Urinary bladder (tissue), 4 donors: ENCODE measurements at places on chromosomes 11 and 22.

DNA sequence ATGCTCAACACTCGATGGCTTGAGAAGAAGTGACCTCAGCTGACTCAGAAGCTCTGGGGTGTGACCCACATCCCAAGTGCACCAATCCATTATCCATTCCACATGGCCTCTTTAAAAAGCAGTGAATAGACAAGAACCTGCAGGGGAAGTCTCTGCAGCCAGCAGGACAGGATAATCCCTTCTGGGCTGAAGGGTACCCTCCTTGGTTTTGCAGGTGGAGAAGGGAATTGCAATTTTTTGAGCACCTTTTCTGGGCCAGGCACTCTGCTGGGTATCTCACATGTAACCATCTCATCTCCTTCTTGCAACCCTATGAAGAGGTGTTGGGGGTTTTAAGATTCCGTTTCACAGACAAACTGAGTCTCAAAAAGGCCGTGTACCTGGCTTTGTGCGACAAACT lies 76.6 kb downstream of the MYO18B start:
- no peak for DNase-seq

- no peak for DNase-seq
Observed at GRCh38 chr11:2375964-2376551, 1.1 kb upstream of the CD81 start.

- no peak for DNase-seq
Observed at GRCh38 chr11:7672276-7672959, 882 bp downstream of the CYB5R2 start.

DNA sequence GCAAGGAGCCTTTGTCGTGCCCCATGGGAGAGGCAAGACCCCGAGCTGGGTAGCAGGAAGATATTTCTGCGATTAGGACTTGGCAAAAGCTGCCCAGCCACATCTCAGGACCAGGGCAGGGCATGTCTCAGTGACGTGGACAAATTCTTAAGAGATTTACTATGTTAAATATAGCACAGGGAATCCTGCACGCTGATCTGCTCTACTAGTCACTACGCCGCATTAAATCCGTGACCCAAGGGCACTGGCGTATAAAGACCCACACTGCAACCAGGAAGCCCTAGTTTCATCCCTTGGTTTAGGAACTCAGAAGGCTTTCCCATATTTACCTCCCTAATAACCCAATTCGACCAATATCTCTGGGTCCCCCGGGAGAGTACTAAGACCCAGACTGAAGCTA lies 35.1 kb downstream of the AP1B1 start:
- DNase-seq: no peak

- no peak for DNase-seq
Observed at GRCh38 chr11:72119198-72119597, 6.7 kb upstream of the ANAPC15 start.

DNA sequence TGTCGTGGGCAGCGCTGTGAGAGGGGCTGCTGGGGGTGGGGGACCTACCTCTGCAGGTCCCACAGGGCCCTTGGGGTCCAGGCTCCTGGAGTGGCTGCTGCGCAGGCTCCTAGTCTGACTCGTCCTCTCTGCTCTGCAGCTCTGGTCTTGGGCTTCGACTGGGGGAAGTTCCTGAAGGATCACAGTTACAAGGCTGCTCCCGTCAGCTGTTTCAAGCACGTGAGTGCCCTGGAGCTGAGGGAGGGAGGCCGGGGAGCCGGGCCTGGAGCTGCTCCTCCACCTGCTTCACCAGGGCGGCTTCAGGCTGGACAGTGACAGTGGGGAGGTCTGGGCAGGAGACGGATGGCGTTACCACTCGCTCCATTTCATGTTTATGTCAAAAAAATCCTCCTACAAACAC lies 11.9 kb downstream of the L3MBTL2 start:
- no peak for DNase-seq

GRCh38 chr11:132848336-132848735 lies 684.0 kb downstream of the OPCML start:
- no peak for DNase-seq

DNA sequence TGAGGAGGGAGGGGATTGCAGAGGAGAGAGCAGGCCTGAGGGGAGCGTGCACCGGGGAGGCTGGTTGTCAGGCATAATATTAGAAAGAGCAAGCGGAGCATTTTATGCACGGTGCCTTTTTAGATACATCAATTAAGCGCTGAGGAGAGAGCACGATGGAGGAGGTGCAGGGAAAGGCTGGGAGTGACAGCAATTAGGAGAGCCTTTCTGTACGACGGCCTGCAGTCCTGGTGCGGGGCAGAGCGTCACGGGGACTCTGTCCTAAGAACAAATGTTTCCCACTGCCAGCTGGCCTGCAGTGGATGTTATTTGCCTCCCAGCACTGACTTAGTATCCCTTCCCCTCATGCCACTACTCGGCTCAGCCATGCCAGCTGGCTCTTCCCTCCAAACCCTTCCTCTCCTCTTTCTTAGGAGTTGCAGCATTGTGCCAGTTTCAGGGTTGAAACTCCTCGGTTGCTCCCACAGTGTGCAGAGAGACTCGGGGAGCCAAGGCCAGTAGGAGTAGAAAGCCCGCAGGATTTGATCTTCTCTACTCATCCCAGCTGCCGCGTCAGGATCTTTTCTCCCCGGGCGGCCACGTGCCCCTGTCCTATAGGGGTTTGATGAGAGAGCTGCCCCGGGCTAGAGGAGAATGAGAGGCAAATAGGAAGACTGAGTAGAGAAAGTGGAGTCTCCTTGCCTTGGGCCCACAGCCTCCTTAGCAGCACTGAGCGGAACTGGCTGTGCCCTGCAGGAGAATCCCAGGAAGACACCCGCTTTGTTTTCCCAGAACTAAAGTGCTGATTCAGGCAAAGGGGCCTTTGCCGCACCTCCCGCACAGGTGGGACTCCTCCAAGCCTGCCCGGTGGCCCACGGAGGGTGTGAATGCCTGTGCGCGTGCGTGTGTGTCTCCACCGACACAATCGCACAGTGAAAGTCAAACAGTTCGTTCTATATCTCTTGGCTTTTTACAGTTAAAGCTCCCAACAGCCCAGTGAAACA lies 875.3 kb downstream of the NTM start:
- DNase-seq: no peak

- DNase-seq: no peak
Observed at GRCh38 chr11:94511932-94512781, at the start of gene C11orf97. TSS of gene C11orf97 (plus strand) at chr11:94512461. CDS start at chr11:94512529, 68 bp downstream.

DNA sequence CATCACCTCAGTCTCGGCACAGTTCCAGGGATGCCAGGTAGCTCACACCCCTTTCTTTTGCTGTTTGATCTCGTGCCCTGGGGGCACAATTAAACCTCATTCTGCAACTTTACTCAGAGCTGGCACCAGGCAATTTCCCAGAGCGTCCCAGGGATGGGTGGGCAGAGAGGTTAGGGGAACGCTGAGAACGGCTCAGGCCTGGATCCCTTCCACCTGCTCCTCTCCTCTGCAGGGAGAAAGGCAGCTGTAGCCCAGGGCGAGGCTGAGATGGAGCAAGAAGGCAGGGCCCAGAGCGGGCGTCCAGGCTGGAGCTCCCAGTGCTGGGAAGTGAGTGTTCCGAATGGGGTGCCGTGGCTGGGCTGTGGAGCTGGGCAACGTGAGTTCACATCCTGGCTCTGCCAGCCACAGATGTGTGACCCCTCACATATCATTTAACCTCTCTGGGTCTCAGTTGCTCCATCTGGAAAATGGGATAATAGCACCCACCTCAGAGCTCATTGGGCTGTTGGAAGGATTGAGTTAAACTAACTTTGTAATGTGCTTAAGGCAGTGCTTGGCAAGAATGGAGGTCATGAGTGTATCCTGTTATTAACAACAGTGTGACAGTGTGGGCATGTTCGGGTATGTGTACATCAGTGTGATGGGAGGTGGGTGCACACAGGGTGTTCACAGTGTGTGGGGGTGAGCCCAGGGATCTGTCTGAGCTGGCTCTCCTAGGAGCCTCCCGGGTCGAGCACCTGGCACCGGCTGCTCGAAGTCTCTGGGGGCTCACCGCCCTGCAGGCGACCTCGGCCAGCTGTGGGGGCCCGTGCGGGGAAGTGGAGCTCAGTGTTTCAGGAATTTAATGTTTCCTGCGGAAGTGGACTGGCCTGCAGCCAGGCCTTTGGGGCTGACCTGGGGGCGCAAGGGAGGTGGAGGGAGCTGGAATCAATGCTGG lies 15.5 kb downstream of the OTUB1 start:
- no peak for DNase-seq

DNA sequence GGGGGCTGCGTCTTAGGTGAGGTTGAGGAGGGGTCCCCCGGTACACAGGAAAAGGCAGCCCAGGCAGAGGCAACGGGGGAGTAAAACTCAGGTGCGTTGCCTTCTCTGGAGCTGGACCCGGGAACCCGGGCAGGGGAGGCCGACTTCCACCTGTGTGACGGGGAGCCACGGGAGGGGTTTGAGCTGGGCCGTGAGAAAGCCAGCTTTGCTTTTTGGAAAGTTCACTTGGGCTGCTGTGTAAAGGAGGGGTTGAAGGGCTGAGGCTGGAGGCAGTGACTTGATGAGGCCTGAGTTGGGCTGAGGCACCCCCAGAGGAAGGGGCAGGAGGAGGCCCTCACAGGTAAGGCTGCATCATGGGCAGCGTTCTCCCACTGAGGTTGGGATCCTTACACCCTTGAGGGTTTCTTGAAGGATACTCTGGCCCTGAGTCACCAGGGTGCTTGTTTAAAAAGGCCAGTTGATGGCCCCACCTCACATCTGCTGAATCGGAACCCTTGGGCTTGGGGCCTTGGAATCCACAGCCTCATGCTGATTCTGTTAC lies 47.2 kb downstream of the CHRDL2 start:
- DNase-seq: no peak

DNA sequence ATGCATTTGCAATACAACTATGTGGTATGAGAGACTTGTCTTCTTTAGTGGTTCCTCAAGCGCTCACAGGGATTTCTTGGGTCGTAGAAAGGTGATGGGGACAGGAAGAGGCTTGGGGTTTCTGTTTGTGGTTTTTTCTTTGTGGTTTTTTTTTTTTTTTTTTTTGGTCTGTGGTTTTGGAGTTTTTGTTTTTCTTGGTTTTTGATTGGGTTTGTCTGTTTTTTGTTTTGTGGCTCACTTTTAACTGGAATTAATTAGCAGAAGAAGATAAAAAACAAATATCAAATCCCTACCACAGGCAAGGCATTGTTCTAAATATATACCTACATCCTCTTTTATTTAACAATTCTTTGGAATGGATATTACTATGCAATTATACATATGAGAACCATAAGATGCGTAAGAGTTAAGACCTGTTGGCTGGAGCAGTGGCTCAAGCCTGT lies 5.5 kb downstream of the TTC28 start:
- no peak for DNase-seq

DNA sequence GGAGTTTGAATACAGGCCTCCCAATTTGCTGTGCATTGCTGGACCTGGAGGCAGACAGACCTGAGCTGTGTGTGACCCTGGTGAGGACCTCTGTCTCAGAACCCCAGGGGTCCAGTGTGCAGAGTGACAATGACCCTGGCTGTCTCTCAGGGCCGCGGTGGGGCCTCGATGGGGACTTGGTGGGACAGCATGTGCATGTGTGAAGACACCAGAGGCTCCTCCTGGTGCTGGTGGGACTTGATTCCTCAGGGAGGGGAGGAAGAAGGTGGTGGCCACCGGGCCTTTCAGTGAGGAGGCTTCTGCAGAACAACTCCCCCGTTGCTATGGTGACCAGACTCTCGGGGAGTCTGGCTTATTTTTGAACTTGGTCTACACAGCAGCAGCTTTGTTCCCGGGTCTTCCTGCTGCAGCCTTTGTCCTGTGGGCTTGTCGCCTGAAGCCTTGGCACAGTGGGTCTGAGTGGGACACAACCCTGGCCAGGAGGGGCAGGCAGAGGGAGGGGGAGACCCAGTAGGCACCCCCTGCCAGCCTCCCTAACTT lies 35.3 kb downstream of the MCM5 start:
- DNase-seq: no peak

- DNase-seq: no peak
Observed at GRCh38 chr11:60169264-60169915, 13.5 kb downstream of the MS4A6A start.

GRCh38 chr22:19871023-19871844 lies 16.6 kb upstream of the GNB1L start:
- no peak for DNase-seq

DNA sequence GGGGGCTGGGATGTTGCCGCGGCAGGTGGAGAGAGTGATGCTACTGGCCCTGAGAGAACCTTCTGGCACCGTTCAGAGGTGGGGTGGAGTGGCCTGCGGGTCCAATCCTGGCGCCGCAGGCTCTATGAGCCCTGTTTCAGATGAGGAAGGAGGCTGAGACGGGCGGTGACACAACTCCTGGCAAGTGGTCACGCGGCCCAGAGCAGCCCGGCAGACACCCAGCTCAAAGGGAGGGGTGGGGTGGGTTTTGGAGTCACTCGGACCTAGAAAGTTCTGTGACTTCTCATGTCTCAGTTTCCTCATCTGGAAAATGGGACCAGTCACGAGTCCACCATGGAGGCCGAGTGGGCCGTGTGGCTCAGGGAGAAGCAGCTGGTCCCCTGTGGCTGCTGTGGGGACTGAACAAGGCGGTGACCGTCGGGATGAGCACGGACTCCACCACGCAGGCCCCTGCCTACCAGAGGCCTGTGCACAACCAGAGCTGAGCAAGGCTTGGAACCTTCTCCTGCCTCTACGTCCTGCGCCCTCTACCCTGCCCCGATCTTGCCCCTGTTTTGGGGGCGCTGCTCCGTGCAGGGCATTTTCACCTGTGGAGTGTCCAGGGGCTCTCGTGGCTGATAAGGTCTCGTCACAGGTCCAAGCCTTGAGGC lies 3.7 kb downstream of the TSPO start:
- DNase-seq: no peak

DNA sequence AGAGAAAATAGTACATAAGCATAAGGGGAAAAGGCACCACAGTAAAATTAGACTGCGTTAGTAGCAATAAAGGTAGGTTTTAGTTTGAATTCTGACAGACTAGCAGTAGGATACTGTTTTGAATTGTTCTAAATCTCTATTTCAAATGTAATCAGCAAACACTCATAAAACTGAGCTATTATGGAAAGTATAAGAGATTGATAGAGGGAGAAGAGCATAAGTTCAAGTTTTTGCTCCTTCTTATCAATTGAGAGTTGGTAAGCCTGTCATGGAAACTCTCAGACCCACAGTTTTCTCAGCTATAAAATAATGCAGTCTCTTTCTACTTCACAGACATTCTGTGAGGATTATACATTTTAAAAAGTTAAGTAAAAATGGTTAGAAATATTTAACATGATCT lies 840.2 kb upstream of the CNTN5 start:
- DNase-seq: no peak

- DNase-seq: no peak
Observed at GRCh38 chr22:49967706-49968208, 7.2 kb downstream of the PIM3 start.

GRCh38 chr11:94602430-94603372 lies 35.5 kb downstream of the PIWIL4 start:
- no peak for DNase-seq

DNA sequence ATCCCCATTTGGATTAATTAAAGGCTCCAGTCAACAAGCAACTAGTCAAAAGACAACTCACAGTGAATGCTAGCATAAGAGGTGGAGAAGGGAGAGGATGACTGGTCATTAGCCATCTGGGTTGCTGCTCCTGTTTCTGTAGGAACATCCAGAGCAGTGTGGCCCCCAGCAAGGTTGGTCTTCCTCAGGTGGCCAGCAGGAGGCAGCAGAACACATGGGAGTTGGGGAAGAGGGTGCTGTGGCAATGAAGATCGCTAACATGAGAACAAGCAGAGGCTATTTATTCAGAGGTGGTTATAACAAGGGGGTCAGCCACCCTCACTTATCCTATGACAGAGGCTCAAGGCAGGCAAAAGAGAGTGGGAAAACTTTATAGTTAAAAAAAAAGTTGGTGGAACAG lies 21.3 kb downstream of the IZUMO1R start:
- DNase-seq: no peak

- no peak for DNase-seq
Observed at GRCh38 chr22:19180234-19180633, 1.7 kb upstream of the SLC25A1 start.
